Non-pigmented ciliary epithelial cell (primary cell): ENCODE measurements at places on chromosomes 2 and 18.

- DNase-seq = no peak
Measured at GRCh38 chr18:59690996-59691395, 6.2 kb downstream of the CCBE1 start.

DNA sequence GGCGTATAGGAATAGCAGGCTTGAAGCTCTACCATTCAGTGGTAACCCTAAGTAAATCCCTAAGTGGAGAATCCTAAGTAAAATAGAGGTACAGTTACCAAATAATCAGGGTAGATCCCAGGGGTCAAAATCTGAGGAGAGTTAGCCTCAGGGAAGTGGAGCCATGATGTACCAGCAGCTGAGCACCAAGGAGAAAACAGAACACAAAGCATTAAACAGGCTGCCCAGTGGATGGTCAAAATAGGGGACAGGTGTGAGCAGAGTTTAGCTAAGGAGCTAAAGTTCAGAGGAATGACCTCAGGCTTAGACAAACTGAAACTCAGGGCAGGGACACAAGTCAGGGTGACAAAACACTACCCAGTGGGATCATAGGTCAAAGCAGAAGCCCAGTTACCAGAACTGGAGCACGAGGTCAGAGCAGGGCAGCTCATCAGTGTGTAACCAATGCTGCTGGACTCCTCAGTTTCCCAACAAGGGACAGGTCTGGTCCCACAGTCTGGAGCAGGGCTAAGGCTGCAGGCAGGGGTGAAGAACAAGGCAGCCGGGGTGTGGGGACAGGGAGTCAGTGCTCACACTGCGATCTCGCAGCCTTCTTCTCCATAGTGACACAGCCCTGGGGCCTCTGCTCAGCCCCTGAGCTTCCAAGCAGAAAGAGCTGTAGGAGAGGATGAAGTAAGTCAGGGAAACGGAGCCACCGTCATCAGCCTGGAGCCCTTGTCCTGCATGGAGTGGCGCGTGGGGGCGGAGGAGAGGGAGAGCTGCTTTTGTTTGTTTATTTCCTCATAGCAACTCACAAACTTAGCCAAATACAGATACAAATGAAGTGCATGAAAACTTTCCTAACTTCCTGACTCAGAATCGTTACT is 264.0 kb downstream of the MREG start:
- DNase-seq = no peak

DNA sequence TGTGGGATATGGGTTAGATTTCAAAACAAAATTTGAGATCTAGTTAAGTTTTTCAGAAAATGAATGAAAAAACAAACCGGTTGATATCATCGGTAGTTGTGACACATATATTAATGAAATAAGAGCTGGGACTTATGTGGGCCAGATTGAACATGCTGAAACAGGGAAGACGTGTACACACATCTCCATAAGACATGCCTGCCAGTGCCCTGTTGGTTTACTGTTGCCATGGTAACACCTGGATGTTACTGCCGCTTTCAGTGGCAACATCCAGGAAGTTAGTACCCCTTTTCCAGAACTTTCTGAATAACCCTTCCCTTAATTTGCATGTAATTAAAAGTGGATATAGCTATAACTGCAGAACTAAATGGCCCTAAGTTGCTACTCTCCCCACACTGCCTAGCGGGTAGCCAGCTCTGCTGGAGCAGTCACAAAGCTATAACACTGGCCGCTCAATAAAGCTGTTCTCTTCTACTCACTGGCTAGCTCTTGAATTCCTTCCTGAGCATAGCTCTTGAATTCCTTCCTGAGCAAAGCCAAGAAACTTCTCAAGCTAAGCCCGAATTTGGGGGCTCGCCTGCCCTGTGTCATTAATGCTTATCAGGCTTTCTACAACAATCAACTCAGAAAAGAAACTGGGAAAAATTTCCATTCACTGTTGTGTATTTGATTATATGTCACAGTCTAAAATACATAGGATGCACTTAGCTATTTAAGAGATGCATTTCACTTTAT is 776.3 kb upstream of the CDH7 start:
- no peak for DNase-seq

- DNase-seq = no peak
Measured at GRCh38 chr2:205685314-205686055, 3.2 kb downstream of the NRP2 start.

DNA sequence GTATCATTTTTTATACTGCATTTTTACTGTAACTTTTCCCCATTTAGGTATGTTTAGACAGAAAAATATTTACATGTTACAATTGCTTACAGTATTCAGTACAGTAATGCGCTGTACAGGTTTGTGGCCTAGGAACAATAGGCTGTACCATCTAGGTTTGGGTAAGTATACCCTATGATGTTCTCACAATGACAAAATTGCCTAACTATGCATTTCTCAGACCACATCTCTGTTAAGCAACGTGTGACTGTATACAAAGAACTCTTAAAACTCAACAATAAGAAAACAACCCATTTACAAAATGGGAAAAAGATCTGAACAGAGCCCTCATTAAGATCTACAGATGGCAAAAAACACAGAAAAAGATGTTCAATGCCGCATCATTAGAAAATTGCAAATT is 29.4 kb downstream of the FAM210A start:
- DNase-seq = no peak

- no peak for DNase-seq
Measured at GRCh38 chr18:74303936-74304335, 11.7 kb upstream of the C18orf63 start.
